Stimulated activated CD8-positive, alpha-beta memory T cell treated with anti-CD3 and anti-CD28 coated beads, Interleukin-15, amount 100 ng/mL, for 24 hours (primary cell): ENCODE measurements at places on chromosomes 4 and X.
A peak's percentile ranks its signal among the peaks of the same experiment; 100 is the strongest.

- no peak for DNase-seq
Measured at GRCh38 chr4:162732876-162733275, 433.8 kb downstream of the NAF1 start.

- no peak for DNase-seq
Measured at GRCh38 chr4:40886931-40887763, 137.4 kb downstream of the NSUN7 start.

- DNase-seq, result no peak
Measured at GRCh38 chr4:177051473-177052060, 258.1 kb upstream of the NEIL3 start.

GRCh38 chrX:118047446-118048186 is 69.0 kb downstream of the KLHL13 start:
- no peak for DNase-seq

DNA sequence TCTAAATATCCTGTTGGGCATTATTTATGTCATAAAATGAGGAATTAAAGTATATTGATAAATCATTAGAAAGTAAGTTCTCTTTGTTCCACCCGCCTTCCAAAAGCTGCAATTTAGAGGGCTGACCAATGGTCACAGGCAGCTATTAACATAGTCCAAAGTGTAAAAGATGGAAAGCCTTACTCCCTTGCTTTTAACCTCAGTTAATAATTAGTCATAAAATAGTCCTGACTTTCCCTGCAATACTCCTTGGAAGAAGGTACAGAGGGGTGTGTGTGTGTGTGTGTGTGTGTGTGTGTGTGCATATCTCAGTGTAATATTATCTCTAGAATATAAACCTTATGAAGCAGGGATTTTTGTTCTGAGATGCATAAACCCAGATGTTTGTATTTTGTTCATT is 275.4 kb downstream of the FAT4 start:
- no peak for DNase-seq

DNA sequence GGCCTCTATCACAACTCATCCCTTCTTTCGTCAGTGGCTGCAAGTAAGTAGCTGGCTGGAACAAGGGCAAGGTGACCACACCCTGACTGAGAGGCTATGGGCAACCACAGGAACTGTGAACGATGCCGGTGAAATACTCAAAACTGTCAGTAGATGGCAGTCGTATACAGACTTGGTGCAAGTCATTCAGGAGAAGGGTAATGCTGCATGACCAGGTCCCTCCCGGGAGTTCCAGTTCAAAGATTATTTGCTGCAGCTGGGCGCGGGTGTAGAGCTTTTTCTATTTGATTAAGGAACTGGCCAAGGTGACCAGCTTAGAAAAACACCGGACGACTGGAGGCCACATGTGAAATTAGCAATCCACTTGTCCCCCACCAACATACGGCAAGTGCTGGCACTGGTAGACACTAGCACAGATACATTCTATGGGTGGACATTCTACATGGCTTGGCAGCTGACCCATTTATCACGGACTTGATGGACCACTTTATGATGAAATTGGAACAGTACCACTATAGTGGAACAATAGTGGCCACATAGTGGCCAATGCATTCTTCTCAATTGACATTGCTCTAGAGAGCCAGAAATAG is 726.6 kb downstream of the TRAM1L1 start:
- DNase-seq, result no peak

DNA sequence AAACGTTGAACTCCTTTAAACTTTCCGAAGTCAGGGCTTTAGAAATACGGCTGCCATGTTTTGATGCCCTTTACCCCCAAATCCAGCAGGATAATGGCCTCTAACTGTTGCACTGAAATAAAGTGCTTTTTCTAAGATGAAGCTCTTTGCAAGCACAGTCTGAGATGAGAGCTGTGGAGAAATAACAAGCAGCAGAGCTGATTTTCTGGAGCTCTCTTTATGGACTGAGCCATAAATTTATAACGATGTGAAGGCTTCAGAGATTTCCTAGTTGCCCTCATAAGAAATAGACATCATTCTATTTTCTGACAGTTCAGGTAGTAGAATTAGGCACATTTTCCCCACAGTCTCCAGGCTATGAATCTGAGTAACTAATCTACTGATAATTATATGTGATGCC is 567.3 kb downstream of the PDHA2 start:
- DNase-seq, result no peak

- DNase-seq, result no peak
Measured at GRCh38 chrX:115898382-115899001, 272.1 kb upstream of the AGTR2 start.

GRCh38 chrX:40366661-40367060 is 214.1 kb upstream of the ATP6AP2 start:
- DNase-seq, result no peak

- no peak for DNase-seq
Measured at GRCh38 chr4:139740531-139741041, 75.0 kb downstream of the MGST2 start.

DNA sequence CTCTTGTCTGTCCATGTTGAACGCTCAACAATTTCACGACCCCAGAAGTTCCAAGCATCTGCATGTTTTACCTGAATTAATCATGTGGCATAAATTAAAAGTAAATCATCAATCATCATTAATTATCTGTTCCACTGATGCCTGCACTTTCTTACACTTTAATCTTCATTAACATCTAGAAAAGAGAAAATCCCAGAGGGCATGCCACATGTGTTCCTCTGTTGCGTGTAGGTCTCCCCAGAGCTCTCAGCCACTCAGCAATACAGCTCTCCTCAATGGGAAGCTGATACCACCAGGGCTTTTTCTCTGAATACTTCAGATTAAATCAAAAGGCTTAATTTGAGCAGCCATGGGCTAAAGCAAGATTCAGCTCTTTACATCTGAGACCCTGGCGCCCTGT is 722.4 kb upstream of the TENM3 start:
- DNase-seq, result no peak

- no peak for DNase-seq
Measured at GRCh38 chrX:1164322-1165288, 47.8 kb downstream of the CRLF2 start.

- DNase-seq, result peak; percentile 29
Measured at GRCh38 chrX:101348452-101349192, at the start of gene TIMM8A. Gene TIMM8A (minus strand): TSS chrX:101348742. CDS start chrX:101348664, 78 bp downstream.

DNA sequence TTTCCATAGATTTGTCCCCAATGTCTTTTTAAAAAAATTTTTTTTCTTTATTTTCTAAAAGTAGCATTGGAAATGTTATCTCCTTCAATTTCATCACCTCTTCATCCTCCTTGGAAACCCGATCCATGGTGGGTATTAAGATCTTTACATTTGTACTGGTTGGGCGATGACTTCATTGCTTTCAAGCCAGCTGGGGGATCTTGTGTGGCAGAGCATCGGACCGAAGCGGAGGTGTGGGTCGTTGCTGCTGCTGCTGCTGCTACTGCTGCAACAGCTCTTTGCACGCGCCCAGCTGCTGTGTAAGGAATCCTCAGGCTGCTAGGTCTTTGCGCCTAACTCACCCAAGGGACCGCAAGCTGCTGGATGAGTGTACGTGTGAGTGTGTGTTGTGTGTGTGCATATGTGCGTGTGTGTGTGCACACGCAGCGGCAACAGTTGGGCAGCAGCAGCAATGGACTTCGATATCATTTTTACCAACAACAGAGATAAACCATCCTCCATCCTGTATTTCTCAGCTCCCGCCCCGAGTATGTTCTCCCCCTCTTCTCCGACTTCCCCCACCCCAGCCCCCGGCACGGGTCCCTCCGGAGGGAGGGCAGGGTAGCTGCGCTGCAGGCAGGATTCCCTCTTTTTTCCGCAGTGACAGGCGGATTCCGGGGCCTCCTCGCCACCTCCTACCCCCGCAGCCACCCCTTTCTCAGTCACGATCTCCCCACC is 768 bp upstream of the CDKL5 start:
- no peak for DNase-seq

DNA sequence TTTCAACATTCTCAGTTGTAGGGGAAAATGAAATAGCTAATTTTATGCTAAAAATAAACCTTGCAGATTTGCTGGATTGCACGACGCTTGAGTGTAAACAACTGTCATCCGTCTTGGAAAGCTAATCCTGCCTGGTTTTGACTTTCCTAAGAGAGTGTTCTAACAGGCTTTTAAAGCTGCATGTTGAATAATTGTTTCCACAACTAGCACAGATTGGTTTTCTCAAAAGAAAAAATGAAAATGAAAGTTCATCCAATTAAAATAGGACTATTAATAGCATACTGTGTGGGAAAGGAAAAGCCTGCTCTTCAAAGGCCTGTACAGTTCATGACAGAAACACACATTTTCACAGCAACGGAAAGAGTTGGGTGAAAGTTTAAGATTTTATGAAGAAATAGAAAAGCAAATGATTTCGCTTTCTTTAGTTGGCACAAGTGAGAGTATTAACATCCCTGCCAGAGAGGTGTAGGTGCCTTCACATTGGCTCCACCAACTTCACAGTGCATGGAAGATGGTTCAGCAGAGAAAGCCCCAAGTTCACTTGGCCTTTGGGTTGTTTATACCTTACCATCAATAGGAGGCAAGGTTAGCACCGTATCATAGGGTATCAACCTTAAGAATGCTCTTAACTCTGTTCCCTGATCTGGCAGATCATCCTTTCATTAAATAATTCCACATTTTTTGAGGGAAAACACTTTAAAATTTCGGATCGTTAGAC is 140.0 kb upstream of the GUCY1A1 start:
- no peak for DNase-seq

DNA sequence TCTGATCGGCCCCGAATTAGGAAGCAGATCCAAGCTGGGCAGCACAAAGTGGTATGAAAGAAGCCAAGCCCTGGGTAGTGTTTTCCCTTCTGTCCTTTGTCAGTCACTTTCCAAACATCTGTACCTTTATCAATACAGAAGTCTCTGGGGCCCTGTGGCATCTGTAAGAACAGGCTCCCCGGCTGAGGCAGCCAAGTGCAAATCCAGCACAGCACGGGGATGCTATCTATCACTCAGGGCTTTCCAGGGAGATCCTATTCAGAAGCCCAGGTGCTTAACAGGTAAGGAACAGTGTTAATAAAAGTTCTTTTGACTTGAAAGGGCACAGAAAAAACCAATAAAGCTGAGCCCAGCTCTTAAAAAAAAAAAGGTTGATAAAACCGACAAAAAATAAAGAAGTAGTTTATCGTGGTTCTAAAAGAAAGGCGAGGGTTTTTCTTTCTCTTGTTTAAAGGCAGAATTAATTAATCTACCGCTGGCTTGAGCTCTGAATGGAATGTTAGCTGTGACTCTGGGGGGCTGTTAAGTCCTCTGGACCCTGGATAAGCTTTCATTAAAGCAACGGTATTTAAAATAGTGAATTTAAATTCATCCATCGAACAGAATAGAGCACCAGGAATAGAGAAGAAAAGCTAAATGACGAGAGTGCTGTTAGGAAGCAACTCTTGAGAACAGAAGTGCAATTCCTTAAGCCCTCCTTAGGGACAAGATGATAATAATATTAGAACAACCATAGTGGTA is 119.1 kb upstream of the GATB start:
- no peak for DNase-seq

DNA sequence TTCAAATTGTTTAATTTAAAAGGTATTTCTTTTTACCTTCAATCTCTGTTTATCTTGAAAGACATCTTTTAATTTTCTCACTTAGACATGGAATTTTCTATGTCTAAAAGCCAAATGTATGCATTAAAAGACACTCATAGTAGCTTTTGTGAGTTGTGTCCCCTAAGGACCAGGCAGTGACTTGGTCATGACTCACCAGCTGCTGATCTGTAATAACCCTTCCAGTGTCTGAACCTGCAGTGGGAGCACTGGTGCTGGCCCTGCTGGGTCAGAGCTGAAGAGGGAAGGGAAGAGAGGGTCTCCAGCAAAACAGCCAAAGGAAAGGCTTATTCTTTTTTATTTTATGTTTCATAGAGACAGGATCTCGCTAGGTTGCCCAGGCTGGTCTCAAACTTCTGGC is 31.1 kb upstream of the SH3D19 start:
- DNase-seq, result no peak

DNA sequence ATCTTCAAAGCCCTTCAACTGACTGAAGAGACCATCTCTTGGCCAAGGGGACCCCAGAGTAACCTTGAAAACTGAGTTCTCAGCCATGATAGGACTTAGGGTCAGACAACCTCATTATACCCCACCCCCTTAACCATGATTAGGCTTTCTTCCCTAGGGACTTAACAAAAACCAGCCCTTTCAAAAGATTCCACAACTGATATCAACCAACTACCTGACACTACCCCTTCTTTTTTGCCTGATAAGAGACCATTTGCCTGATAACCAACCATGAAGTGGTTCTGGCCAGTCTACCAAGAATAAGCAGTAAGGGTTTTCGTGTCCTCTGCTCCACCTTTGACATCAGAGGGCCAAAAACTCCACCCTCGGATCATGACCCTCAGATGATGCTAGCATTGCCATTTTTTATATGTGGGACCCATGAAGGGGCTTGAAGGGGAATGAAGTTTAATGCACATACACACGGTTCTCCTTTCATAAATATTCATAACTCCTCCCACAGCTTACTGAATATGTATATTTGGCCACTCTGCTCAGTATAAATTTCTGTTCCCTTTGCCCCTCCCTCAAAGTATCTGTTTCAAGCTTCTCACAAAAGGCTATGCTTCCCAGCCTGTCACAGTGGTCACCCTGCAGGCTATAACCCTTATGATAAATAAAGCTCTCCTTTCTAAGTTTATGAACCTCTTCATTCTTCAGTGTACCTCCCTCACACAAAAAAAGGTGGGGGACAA is 12.3 kb downstream of the TBCK start:
- no peak for DNase-seq

DNA sequence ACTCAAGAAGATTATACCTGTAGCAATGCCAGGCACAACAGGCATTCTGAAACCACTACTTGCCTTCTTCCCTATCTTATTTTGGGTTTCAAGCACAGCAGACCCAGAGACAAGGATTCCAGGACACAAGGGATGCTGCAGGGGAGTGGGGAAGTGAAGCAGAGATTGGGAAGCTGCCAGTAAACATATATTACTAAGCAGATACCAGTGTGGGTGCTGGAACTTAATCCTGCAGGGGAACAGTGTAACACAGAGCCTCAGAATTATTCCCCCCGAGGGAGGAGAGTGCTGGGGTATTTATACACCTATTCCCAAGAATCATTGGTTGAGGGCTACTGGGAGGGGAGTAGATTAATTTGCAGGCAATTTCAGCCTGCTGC is 33.3 kb upstream of the MAML3 start:
- DNase-seq, result no peak

DNA sequence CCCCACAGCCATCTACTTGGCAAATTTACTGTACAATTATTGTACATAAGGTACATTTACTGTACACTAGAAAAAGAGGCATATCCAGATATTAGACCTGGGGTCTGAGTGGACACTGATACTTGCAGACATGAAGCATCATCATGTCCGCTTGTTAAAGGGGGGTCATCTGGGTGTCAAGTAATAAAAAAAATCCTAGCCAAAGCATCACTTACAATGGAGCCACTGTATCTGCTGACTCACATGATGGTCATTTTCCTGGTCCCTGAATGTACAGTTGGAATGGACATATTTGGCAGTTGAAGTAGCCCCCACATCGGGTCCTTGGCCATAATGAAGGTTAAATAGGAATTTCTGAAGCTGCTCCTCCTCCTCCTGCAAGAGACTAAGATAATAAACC is 228.8 kb downstream of the THOC2 start:
- DNase-seq, result no peak

- no peak for DNase-seq
Measured at GRCh38 chr4:23373261-23373660, 516.6 kb downstream of the PPARGC1A start.
